ENCODE measurements at places on chromosomes 13 and 19.

DNA sequence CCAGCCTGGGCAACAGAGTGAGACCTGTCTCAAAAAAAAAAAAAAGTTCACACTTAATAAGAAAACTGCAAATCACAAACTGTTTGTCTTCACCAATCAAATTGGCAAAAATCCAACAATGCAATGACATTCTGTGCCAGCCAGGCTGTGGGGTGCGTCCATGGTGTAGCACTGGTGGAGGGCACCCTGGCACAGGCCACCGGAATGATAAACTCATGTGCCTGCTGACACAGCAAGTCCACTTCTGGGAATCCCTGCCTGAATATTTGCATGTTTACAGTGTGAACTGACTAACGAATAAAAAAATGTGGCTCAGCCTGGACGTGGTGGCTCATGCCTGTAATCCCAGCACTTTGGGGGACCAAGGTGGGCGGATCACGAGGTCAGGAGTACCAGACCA lies 1.6 kb upstream of the LRRC25 start:
- DNase-seq: no peak

DNA sequence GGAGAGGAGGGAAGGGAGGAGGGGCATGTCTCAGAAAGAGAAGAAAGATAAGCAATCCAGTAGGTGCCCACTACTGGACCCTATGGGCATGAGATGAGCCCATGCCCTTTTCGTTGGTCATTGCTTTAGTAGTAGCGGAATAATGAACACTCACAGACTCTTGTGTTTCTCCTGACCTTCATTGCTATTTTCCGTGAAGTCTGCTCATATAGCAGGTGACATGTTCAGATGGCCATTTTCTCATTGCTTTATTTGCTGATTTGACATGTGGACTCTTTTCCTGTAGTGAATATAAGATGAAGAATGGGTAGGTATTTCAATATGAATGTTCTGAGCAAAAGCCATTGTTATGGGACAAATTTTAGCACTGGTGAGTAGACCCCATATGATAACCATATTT lies 16.4 kb downstream of the WDFY2 start:
- DNase-seq: no peak

GRCh38 chr19:7817801-7818200 lies 12.2 kb upstream of the EVI5L start:
- no peak for DNase-seq

GRCh38 chr19:29375429-29376119 lies 150.2 kb upstream of the VSTM2B start:
- no peak for DNase-seq

DNA sequence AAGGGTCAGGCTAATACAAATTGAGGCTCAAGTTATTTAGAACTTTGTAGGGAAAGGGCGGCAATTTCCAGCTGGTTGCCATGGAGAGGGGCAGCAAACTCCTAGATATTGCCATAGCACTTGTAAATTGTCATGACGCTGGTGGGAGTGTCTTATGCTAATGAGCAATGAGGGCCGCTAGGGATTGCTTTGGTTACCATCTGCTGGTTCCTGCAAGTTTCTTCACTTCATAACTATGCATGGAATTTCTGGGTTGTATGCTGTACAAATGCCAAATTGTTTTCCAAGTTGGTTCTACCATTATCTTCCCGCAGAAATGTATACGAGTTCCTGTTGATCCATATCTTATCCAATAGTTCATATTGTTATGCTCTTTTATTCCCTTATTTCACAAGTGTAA lies 1339.4 kb downstream of the EFNB2 start:
- no peak for DNase-seq

DNA sequence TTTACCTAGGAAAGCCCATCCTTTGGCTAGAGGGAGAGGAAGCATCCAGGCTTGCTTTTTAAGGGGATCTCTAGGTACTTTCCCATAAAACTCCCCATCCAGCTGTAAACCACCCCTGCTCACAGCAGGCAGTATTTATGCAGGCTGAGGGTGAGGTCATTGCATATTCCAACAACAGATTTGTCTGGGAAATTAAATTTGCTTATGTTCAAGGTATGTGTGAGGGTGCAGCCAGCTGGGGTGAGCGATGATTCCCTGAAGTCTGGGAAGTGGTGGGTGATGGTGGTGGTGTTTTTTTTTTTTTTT lies 96.3 kb upstream of the C1QTNF9B start:
- DNase-seq: no peak

DNA sequence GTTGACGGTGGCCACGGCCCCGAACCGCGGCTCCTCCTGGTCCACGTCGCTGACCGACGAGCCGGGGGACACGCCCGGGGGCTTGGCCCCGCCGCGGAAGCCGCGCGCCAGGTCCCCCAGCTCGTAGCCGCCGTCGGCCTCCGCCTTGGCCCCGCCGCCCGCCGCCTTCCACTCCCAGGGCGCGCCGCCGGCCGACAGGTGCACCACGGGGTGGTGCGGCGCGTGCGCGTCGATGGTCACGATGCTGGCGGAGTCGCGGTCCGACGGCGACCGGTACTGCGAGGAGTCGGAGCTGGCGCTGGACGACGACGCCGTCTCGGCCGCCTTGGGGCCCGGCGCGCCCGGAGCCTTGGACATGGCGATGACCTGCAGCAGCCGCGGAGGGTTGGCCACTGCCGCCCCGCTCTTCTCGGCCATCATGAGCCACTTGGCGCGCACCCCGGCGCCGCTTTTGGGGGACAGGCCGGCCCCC lies 9.0 kb downstream of the PLPPR3 start:
- no peak for DNase-seq

DNA sequence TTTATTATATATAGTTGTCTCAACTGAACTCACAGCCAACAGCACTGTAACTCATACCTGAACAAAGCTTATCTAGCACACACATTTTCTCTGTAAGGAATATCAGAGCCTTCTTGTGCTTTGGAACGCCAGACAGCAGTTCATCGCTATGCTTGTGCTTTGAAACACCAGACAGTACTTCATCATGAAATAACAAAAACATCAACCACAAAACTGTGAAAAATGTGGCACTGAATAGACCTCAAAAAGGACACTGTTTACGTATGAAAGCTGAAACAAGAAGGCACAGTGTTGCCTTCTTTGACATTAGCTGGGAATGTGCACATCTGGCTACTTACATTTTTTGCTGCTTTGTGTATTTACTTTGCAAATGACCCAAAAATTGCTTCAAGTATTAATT lies 160.2 kb downstream of the PDS5B start:
- DNase-seq: no peak

DNA sequence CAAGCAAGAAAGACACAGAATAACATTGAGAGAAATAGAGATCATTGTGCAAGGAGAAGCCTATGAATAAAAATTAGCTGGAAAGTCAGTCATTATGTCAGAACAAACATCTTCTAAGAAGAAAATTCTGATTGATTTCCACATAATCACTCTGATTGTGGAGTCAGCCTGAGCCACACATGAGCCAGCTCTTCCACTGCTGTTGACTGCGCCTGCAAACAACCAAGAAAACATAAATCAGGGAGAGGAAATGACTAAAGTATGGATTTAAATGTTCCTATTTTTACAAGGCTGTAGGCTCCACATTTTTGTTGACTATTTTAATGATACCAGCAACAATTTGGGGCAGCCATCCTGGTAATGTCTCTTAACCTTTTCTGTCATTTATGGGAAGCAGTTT lies 962.3 kb downstream of the EFNB2 start:
- DNase-seq: no peak

- DNase-seq: peak; percentile 50
Measured at GRCh38 chr13:95480131-95480545, 72.4 kb upstream of the CLDN10 start.

DNA sequence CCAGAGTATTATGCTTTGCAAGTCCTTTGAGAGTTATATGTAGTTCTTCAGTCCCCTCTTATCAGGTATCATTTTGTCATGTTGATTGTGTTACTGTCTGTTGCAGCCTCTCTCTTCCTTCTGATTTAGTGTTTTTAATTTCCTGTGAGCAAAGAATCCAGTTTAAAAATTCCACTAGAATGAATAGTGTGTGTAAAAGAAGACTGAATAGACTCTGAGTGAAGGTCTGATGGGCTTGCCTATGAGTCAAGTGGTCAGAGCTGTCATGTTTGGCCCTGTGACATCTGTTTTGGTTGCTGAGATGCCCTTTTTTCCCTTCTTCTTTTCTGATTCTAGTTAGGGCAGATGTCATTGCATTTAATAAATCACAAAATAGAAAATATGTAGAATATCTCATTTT lies 23.3 kb upstream of the KCTD4 start:
- DNase-seq: no peak

- no peak for DNase-seq
Measured at GRCh38 chr13:63625869-63626268, 2210.2 kb upstream of the PCDH20 start.

DNA sequence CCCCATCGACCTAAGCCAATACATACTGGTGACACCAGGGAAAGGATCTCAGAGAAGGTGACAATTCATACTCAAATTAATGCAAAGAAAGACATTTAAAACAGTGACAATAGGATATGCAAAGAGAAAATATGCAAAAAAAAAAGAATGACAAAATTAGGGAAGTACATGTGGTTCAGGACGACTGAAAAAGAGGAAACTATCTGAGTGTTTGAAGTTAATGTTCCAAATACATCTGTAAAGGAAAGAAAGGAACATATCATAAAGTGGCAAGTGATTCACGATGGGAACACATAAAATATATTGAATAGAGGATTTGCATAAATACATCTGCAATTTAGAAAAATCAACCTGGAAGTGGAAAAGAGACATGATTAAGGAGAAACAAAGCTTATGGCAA lies 441.4 kb downstream of the SLITRK5 start:
- no peak for DNase-seq

- no peak for DNase-seq
Measured at GRCh38 chr13:28601581-28601980, 57.3 kb upstream of the POMP start.

- no peak for DNase-seq
Measured at GRCh38 chr13:40984668-40985366, 34.3 kb downstream of the ELF1 start.

DNA sequence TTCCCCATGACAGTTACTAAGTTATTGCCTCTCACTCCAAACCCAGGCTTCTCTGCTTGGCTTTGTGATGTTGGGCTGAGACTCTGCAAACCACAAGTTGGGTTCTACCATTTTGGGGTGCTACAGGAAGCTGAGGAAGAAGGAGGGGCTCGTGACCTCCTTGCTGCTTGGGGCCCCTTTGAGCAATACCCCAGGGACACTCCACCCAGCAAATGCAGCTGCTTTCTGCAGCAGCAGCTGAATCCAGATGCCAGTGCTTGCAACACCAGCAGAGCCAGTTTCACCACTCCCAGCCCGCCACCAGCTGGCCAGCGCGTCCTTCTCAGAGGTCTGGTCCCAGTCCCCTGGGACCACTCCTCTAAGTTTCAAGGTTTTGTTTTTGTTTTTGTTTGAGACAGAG lies 22.0 kb upstream of the UBAC2 start:
- DNase-seq: peak; percentile 42
